SW 1271 (cell line): ENCODE measurements at places on chromosomes 12 and 14.

GRCh38 chr12:111344254-111344875, 24.5 kb downstream of the PHETA1 start:
- DNase-seq, result no peak

GRCh38 chr12:64767495-64767894, 8.3 kb upstream of the GNS start:
- DNase-seq, result no peak

- no peak for DNase-seq
Measured at GRCh38 chr14:43539210-43539609, 967.9 kb downstream of the FSCB start.

DNA sequence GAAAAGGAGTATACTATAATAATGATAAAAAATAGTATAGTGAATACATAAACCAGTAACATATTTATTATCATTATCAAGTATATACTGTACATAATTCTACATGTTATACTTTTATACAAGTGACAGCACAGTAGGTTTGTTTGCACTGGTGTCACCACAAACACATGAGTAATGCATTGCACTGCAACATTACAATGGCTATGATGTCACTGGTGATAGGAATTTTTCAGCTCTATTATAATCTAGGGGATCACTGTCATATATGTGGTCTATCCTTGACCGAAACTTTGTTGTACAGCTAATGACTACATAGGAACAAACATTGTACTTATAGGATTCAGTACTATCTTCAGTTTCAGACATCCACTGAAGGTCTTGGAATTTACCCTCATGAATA, 165.8 kb upstream of the SYT1 start:
- DNase-seq, result peak; percentile 48

DNA sequence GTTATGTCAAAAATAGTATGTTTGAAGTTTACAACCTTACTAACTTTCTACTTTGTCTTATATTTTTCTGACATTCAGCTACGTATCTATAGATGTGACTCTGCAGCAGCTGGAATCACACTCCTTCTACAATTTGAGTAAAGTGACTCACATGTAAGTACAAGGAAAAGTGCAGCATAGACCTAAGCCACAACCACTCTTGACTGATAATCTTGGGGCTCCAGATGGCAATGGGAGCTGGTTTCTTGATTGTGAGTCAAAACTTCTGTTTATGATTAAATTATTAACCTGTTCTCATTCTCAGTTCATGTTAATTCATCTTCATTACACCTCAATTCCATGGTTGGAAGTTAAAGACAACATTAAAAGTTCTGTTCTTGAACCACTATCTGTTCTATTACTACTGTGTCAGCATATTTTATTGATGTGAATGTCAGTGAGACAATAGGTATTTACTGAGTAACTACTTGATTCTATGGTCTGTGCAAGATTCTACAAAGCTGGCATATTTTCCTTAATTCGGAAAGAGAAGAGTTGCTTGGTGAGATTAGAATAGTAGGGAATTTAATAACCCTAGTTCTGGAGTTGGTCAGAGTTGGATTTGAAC, 112.9 kb downstream of the TSHR start:
- no peak for DNase-seq

- no peak for DNase-seq
Measured at GRCh38 chr12:98274430-98275130, 240.8 kb upstream of the TMPO start.

DNA sequence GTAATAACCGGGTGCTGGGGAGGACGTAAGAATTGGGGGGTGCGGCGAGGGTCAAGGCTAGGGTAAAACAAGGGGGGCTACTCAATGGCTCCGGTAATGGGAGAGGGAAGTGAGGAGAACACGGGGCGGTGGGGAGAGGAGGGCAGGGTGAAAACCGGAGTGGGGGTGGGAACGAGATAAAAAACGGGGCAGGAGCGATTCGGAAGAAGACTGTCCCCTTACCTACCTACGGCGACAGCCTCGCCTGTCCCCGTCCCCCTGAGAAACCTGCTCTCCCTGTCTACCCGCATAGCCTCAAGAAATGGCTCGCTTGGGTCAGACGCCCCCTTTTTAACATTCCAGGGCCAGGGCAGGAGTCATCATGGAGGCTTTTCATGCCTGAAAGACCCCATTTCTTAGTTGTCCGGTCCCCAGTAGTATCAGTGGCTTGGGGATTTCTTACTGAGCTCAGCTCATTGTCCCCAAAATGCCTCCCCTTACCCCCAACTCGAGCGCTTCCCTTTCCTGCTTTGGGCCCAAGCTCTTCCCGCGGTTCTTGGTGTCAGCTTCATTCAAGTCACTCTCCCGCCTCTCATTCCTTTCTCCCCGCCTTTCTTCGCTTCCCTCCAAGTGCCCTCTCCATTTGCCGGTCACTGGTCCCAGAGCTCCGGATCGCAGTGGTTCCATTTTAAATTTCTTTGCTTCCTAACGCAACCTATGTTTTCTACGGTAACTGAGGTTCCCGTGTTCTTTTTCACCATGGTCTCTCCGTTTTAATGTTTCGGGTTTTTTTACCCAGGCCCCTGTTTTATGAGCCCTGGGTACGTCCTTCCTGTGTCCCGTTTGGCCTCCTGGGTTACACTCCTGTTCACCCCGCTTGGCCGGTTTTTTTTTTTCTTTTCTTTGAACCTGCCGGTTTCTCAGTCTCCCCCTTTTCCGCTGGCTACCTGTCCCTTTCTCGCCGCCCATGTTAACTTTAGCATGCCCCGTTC, 1.2 kb upstream of the WSB2 start:
- no peak for DNase-seq

DNA sequence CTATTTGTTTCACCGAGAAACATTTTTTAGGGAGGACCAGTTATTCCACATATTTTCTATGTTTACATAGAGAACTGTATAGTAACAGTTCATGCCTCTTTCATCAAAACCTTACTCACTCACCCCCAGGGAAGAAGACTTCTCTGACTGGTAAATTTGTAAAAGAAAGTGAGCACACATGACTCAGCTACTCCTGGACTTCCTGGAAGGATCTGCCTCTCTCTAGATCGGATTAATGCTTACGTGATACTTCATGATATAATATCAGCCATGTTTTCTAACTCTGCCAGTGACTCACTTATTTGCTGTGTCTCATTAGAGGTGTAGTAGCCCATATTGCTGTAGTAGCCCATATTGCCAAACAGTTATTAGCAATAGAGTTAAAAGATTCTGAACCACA, 494.3 kb upstream of the ATXN7L3B start:
- no peak for DNase-seq

- no peak for DNase-seq
Measured at GRCh38 chr12:84741692-84742091, 170.9 kb downstream of the SLC6A15 start.
